ENCODE measurements at places on chromosomes 3 and 15.

GRCh38 chr3:107621465-107621864, 98.7 kb downstream of the BBX start:
- DNase-seq: no peak
- no peak overlapping the region for H3K27ac ChIP-seq
- no peak overlapping the region for H3K4me3 ChIP-seq
- H3K4me1 ChIP-seq: no peaks in the 10 kb centered on the region
- H3K27me3 ChIP-seq: no peaks in the 10 kb centered on the region

DNA sequence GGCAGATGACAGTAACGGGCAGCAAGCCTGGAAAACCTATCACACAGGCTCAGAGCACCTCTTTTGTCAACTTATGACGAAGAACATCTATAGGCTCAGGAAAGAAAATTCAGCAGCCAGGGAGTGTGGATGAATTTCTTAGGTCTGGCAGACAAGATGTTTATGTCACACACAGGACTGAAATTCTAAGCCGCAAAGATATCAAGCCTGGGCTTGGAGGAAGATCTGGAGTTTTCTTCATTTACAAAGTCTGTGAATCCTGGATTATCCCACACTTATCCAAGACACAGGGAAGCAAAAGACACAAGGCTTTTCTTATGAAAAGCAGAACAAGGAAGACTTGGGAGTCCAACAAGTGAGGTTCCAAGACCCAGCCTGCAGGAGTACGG, 23.4 kb upstream of the CHCHD6 start:
- no peaks in the 10 kb centered on the region for H3K36me3 ChIP-seq
- DNase-seq: no peak

GRCh38 chr3:28669870-28670269, 321.2 kb upstream of the AZI2 start:
- H3K27me3 ChIP-seq: no peaks in the 10 kb centered on the region
- no peak overlapping the region for H3K4me3 ChIP-seq
- H3K36me3 ChIP-seq: no peaks in the 10 kb centered on the region
- H3K4me1 ChIP-seq: no peaks in the 10 kb centered on the region
- H3K27ac ChIP-seq: no peak overlapping the region

DNA sequence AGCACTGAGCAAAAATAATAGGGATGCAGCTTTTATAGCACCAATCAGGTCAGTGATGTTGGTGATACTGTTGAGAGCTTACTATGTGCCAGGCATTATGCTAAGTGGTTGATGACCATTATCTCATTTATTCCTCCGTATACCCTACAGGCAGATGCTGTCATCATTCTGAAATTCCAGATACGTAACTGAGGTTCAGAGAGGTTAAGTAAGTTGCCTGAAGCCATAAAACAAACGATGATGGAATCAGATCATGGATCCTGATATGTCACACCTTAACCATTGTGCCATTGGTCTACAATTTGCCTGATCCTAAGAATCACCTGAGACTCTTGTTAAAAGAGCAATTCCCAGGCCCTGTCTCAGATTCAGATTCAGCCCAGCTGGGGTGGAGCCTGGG, 49.5 kb downstream of the ST6GAL1 start:
- H3K4me3 ChIP-seq: no peak overlapping the region
- no peaks in the 10 kb centered on the region for H3K27me3 ChIP-seq
- H3K4me1 ChIP-seq: peaks cover 40% of the 10 kb centered on the region
- no peak overlapping the region for H3K27ac ChIP-seq
- no peak for DNase-seq

DNA sequence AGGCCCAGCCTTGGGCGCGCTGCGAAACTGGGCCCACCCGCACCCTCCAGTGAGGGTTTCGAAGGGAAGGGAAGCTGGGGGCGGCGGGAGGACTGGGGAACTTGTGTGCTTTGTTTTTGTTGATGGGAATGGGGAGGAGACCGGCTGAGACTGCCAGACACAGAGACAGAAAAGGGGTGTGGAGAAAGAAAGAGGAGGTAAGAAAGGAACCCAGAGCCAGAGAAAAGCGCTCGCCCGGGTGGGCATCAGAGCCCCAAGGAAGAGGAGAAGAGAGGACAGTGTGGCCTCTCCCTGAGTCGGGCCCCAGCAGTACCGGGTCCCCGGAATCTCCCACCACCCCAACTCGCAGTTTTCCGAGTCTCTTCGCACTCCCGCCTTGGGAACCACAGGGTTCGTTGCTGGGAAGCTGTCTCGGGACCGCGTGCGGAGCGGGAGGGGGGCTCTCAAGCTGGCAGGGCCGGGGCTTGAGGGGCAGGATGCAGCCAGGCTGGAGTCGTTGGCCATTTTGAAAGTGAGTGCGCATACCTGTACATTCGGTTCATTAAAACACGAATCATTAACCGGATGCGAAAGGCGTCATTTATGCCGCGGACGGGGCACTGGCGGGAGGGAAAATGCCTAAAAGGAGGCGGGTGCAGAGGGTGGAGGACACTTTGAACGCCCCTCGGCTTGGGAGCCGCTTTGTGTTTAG, 3.1 kb downstream of the SKOR1 start:
- peak; percentile 53 for DNase-seq
- H3K4me1 ChIP-seq: peaks cover 59% of the 10 kb centered on the region
- no peak overlapping the region for H3K27ac ChIP-seq
- H3K27me3 ChIP-seq: peaks cover 89% of the 10 kb centered on the region
- H3K36me3 ChIP-seq: no peaks in the 10 kb centered on the region

DNA sequence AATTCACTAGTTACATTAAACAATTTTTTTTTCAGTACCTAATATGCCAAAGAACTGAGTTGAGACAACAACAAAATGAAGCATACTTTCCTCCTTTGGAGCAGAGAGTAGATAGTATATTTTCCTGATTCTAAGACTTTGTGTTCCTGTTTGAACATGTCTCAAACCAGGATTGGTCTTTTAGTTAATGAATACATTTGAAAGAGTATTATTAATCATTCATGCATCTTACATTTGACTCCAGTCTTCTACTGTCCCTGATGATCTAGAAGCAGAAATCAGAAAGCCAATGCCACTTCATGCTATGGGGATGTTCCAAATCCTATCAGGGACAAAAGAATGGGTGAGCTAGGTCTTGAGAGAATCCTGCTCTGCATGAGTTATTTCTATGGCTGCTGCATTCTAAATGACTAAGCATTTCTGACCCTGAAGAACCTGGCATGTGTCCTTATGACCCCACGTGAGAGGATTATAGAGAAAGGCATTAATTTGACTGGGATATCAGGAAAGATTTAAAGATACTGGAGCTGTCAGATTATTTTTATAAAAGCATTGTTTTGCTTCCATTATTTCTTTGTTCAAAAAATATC, 32.9 kb upstream of the MBNL1 start:
- H3K36me3 ChIP-seq: no peaks in the 10 kb centered on the region
- peaks cover 11% of the 10 kb centered on the region for H3K4me1 ChIP-seq
- no peak overlapping the region for H3K27ac ChIP-seq
- no peak overlapping the region for H3K4me3 ChIP-seq
- no peaks in the 10 kb centered on the region for H3K27me3 ChIP-seq

DNA sequence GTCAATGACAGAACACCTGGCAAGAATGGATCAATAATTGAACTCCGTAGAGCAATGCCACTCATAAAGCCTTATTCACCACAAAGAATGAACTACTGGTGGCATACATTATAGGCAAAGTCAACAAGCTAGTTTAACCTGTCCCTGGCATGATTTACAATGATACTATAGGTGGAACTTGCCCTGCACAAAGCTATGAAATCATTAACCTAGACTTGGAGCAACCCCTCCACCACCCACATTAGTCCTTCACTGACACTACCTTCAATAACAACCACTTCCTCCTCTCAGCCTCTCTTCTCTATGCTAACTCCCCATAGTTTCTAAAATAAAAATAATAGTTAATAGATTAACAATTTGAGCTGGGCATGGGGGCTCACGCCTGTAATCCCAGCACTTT, 54.4 kb downstream of the ACAP2 start:
- peaks cover 14% of the 10 kb centered on the region for H3K36me3 ChIP-seq
- H3K27me3 ChIP-seq: no peaks in the 10 kb centered on the region

DNA sequence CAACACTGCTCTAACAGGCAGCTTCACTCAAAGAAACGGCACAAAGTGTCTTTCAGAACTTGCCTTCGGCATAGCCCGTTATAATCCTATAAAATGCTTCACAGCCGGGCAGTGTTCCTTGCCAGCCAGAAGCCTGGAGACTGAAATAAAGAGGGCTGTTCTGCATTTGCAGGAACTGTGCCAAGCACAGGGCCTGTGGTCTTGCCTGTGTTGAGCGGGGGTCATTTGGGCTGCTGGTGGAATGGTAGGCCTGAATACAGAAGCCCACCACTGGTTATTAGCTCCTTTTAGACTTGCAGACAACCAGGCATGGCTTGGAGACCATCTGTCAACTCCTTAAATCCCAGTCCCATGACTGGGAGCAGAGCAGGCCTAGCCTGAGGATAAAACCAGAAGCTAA, 4.7 kb upstream of the ARHGEF3 start:
- no peaks in the 10 kb centered on the region for H3K27me3 ChIP-seq
- no peak overlapping the region for H3K4me3 ChIP-seq
- DNase-seq: no peak
- peaks cover 5% of the 10 kb centered on the region for H3K4me1 ChIP-seq

DNA sequence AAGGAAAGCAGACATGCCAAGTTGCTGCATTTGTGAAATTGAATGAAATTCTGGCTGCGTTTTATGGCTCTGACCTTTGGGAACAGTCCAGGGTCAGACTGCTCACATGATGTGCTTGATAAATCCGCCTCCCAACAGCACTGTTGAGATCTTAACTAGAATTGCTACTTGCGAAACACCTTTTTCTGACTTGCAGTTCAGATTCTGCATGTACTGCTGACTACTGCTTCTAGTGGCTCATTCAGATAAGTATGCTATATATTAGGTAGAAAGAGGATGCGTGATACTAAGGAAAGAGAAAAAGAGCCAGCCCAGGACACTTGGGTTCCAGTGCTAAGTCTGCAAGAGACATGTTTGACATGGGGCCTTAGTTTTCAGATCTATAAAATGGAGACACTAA, 129.4 kb downstream of the LPP start:
- H3K36me3 ChIP-seq: no peaks in the 10 kb centered on the region
- no peaks in the 10 kb centered on the region for H3K27me3 ChIP-seq
- DNase-seq: no peak
- no peak overlapping the region for H3K27ac ChIP-seq
- H3K4me1 ChIP-seq: peaks cover 13% of the 10 kb centered on the region

DNA sequence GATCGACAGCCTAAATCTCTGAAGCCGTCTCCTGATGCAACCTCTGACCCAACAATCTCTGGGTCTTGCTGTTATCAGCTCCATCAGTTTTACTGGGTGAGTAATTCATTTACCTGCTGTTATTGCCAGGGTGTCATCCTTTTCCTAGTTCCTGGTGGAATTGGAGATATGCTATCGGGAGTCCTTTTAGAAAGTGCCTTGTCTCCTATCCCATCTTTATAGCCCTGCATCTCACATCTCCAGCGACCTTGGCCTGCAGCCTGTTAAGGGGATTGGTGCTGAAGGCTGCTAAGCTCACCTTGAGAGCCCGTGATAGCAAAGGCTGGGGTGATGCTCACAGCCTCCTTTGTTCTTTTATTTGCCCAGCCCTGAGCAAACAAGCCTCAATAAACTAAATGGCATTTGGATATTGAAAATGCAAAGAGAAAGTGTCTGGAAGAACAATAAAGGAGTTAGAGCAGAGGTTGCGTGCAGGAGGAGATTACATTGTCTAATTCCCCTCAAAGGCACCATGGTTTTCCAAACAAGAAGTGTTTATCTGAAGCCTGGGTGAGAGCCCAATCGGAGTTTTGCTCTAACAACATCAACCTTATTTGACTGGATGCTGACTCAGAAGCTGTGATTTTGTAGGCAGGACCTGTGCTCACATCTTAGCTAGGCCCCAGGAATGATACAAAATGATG, 101.8 kb downstream of the RPLP1 start:
- no peak overlapping the region for H3K27ac ChIP-seq
- no peak for DNase-seq
- no peak overlapping the region for H3K4me3 ChIP-seq
- no peaks in the 10 kb centered on the region for H3K36me3 ChIP-seq
- H3K4me1 ChIP-seq: no peaks in the 10 kb centered on the region

- no peak overlapping the region for H3K27ac ChIP-seq
- DNase-seq: no peak
- no peak overlapping the region for H3K4me3 ChIP-seq
Measured at GRCh38 chr3:181052256-181052655, 62.7 kb upstream of the DNAJC19 start.

DNA sequence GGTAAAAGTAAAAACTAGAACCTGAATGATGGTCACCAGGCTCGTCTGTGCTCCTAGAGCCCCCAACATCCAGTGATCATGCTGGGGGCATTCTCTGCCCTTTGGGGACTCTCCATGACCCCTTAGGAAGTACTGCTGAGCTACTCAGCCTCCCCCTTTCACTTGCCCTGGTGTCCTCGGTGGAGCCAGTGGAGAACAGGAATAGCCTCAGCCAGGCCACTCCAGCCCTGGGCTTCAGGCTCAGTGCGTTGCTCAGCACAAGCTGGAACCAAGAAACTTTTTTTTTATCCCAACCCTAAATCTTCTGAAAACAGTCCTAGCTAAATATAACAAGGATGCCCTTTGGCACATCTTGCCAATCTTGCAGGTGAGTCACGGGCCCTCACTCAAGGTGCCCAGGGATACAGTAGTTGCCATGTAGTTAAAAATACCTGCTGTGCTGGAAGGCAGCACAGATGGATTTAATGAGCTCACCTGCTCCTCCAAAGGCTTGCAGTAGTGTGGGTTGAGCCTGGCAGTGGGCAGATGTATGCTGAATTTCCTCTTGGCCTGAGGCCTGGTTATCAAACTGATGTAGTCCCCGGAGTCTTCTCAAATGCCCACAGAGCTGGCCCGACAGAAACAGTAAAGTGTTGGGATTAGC, 46.9 kb upstream of the TMEM158 start:
- H3K4me1 ChIP-seq: no peaks in the 10 kb centered on the region
- H3K4me3 ChIP-seq: no peak overlapping the region
- peaks cover 10% of the 10 kb centered on the region for H3K27me3 ChIP-seq
- DNase-seq: no peak

DNA sequence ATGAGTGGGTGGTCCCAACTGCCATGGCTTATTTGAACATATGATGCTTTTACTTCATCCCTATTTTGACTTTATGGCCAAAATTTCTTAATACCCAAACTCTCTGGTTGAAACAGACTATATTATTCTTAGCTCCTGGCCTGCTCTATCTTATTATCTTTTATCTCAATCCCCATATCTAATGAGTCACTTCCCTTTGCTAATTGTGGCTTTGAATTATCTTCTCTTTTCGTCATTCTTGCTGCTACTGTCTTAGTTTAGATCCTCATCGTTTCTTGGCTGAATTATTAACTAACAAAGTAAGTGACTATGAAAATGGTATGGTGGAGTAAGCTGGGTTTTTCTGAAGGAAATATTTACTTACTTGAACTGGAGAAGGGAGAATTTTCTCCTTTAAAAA, 28.2 kb upstream of the DNAJC19 start:
- no peaks in the 10 kb centered on the region for H3K27me3 ChIP-seq
- no peak overlapping the region for H3K27ac ChIP-seq
- H3K36me3 ChIP-seq: no peaks in the 10 kb centered on the region
- no peak overlapping the region for H3K4me3 ChIP-seq

GRCh38 chr15:70687482-70687881, 75.9 kb downstream of the UACA start:
- H3K27ac ChIP-seq: no peak overlapping the region
- H3K36me3 ChIP-seq: no peaks in the 10 kb centered on the region
- no peak for DNase-seq
- H3K27me3 ChIP-seq: no peaks in the 10 kb centered on the region

GRCh38 chr3:104180906-104181305, 1185.8 kb upstream of the ALCAM start:
- DNase-seq: no peak
- no peak overlapping the region for H3K4me3 ChIP-seq
- H3K27ac ChIP-seq: no peak overlapping the region
- no peaks in the 10 kb centered on the region for H3K36me3 ChIP-seq
- no peaks in the 10 kb centered on the region for H3K4me1 ChIP-seq
